ENCODE measurements at places on chromosomes 5 and 9.

GRCh38 chr5:140118302-140118936, 4.5 kb downstream of the PURA start:
- no peak for DNase-seq

DNA sequence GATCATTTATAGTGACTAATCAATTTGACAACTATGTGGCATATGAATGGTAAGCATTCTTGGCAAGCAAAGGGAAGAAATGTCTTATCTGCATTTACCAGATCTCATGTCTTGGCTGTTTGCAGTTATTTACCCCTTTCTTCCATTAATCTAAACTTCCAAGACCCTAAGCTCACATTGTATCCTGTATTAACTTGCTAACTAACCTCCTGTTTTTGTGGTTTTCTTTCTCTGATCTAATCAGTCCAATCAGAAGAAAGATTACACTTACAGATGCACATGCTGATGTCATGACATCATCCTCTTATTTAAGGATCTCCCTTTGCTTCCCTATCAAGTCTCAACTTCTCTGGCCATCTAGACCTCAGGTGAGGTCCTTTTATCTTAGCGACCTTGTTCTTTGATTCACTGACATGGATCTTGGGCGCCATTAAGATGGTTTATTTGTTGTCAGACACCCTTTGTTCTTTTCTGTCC, 95.5 kb downstream of the F2RL2 start:
- no peak for DNase-seq

- DNase-seq: no peak
Observed at GRCh38 chr9:25889661-25890060, 211.4 kb upstream of the TUSC1 start.

DNA sequence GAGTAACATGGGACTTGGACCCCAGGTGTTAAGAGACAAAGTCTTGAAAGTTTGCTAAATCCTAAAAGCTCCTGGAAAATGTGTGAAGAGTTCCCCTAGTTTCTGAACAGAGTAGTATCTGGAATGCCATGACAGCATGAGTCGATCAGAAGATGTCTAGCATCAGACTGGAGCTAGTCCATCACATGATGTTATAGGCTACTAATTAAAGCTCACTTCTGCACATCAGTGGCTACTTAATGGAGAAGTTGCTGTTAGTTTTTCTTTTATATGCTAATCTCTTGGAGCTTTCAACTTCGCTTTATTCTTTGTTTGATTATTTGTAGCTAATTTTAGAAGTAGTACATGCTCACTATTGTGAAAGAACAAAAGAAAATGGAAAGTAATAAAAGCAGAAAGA, 471.3 kb upstream of the KLF4 start:
- DNase-seq: no peak

GRCh38 chr9:34512131-34513078, 10.4 kb downstream of the ENHO start:
- no peak for DNase-seq

GRCh38 chr9:124130277-124131075, 118.9 kb downstream of the LHX2 start:
- no peak for DNase-seq

DNA sequence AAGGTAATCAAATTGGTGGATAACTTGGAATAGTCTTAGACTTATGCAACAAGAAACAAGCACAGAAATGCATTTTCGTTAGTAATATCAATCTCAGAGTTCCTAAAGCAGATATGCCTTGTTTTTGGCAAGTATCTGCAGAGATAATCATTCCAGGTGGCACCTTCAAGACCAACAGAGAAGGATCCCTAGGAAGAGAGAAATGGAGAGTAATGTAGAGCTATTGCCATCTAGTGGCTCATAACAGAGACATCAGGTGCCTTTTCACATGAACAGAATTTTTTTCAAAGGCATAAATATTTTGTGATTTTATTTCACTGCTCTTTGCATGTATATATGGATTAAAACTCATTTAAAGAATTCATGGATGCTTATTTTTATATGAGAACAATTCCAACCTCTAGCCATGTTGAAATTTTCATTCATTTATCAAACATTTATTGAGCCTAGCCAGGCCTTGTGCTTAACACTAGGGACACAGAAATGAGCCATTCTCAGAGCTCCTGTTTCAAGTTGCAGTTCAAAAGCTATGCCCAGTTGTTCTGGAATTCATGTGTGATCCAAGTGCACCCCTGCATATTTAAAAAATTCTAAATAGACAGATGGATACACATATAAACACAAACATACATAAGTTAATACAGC, 117.5 kb upstream of the OR13F1 start:
- no peak for DNase-seq

DNA sequence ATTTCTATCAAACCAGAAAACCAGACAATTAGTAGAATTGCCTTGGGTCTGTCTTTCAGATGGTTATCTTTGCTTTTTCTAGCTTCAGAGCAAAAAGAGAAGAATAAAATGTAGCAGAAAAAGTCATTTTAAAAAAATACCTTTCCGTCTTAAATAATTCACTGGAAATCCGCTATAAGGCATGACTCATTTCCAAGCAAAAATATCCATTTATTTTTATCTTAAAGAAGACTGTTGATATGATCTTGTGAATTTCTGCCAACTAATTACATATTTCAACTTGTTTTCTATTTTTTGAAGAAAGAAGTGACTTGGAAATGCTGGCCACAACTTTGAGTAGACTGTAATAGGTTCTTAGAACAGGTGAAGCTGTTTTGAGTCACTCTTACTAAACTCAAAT, 83.7 kb downstream of the VCAN start:
- DNase-seq: no peak

DNA sequence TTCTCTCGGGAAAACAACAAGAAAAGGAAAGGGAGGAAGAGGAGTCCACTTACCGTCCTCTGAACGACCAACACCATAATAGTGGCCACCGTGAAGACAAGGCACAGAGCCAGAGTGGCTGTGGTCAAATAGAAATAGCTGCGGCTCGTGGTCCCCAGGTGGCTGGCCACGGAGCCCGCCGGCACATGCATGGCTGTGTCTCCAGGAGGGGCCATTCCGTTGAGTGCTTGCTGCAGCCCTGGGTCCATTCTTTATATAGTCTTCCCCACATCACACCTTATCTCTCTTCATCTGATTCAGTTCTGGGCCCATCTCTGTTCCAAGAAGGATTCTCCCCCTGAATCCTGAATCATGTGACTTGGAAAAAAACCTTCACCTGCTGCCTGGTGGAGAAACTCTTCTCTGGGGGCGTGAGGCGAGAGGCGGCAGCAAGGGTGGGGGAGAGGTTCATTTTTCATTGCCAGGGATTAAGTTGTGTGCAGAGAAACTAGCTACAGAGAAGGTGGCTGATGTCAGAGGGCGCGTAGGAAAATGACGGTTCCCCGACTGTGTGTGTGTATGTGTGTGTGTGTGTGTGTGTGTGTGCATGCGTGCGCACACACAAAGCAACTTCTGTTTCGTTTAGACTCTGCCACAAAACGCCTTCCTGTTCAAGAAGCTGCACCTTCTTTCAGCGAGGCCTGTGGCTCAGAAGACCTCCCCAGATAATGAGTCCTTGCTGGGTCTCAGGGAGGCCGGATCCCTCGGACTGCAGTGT, at the start of gene TNFSF8:
Gene TNFSF8 (minus strand): TSS at position 536 of the 757 bp plus-strand sequence. CDS start 288 bp downstream, at position 248.
- DNase-seq: peak; percentile 46

GRCh38 chr9:13083963-13084528, 195.4 kb downstream of the MPDZ start:
- no peak for DNase-seq

Data from stimulated activated CD8-positive, alpha-beta memory T cell treated with anti-CD3 and anti-CD28 coated beads, Interleukin-12 subunit alpha, Interleukin-12 subunit beta, amount 100 ng/mL, for 1 hour (primary cell).